ENCODE measurements at places on chromosomes 7 and 10. TPM values are rescaled to one million over a fixed set of nuclear protein-coding genes. Genes with fewer than 3 reads are reported as not detected.
A peak's percentile ranks its signal among the peaks of the same experiment; 100 is the strongest.

- no peak for DNase-seq
Observed at GRCh38 chr10:132297526-132297925, 10.2 kb downstream of the STK32C start.

GRCh38 chr7:92778972-92779371 lies 57.4 kb downstream of the CDK6 start:
- DNase-seq = no peak

Gene TMEM273
- 6.3 TPM for total RNA-seq

- no peak for DNase-seq
Observed at GRCh38 chr7:115975766-115976165, 54.8 kb downstream of the TFEC start.

DNA sequence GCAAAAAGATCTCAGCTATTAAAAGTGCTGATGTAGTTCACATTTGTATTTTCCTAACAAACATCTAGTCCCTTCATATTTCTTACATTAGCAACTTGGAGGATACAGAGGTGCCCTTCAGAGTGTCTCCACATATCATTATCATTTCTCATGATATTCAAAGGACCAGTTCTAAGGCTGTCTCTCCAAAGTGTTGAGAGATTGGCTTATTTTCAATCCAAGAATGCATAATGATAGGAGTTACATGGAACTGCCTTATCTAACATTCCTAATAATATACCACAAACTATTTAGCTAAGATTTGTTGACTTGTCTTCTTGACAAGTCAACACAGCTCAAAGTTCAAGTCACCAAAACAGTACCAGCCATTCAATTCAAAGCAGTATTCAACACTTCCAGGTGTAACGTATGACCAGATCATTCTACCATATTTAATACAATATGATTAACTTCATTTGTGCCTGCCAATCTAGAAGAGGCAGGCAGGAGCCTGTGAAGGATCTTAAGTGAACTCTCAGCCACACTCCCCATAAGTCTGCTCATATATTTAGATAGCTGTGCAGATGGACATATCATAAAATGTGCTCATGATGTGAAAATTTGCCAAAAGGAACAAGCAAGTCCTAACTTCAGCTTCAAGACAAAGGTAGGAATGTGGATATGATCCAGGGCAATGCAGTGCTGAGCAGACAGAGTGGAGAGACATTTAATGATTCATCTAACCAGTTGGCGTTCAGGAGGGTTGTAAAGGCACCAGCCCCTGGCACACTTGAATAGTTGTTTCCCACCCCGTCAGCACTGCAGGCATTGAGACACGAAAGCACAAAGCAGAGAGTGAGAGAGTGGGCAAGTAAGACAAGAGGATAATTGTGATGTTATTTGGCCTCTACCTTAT lies 108.3 kb downstream of the MTERF1 start:
- no peak for DNase-seq

- DNase-seq = no peak
Observed at GRCh38 chr10:104049504-104050250, 36.0 kb downstream of the COL17A1 start.

DNA sequence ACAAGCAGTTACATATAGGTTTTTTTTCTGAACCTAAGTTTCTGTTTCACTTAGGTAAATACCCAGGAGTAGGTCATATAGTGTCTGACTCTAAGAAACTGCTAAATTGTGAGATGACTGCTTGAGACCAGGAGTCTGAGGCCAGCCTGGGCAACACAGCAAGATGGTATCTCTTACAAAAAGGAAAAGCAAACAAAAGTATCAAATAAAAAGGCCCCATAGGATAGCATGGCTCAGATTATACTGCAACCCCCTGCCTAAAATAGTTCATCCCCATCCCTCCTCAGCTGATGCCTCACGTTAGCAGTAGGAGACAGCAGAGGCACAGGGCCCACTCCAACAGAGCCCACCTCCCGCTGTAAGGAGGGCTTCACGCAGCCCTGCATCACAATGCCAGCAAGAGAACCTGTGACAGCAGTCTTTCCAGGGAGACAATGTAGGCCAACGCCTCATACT lies 90.3 kb downstream of the SRPK2 start:
- no peak for DNase-seq

DNA sequence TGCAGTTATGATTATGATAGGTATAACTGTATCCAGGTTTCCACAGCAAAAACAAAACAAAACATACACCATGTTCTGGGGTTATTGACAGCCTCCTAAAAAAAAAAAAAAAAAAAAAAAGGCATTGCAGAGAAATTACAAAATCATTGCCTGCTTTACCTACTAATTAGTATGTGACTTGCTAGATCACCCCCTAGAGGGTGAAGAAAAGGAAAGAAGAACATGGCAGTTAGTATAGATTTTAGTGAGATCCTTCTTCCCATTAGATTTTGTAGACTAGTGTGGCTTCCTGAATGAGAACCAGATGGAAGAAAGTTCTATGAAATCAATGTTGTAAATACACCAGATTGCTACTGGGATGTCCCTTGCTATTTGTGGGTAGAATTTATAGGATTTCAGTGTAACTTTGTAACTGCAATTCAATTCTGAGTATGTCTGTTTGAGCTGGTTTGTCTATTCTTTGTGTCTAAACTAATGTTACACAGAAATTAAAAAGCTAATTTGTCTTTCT lies 24.0 kb upstream of the AGBL3 start:
- DNase-seq = no peak

Gene AS3MT
- 4.4 TPM for total RNA-seq

Gene SUN3
- total RNA-seq = not detected

Gene TRIM4
- total RNA-seq = 36.0 TPM

DNA sequence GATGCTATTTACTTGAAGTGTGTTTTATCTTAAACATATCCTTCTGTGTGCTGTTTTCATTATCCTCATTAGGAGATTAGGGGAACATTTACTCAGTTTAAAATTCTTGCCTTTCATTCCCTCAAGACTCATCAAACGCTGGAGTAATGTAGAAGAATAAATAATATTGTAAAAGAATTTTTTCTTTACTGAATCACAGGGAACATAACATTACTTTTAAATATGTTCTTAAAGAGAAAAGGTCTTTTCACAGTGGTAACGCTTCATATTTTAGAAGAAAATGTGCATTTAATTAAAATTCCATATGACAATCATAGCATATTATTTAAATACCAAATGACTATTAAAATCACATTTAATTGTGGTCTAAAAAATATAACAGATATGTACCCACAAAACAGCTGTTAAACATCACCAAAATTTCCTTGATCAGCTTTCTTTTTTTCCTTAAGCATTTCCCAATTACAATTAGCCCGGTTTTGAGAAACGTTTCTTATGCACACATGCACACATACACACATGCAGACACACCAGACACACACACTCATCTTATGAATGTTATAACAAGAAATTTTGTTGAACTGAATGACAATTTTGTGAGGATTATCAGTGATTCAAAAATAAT lies 102.0 kb upstream of the GLI3 start:
- no peak for DNase-seq

Gene TMEM270
- not detected for total RNA-seq

Gene ZNF425
- 5.0 TPM for total RNA-seq

Gene RAPGEF5
- total RNA-seq = 1.1 TPM

DNA sequence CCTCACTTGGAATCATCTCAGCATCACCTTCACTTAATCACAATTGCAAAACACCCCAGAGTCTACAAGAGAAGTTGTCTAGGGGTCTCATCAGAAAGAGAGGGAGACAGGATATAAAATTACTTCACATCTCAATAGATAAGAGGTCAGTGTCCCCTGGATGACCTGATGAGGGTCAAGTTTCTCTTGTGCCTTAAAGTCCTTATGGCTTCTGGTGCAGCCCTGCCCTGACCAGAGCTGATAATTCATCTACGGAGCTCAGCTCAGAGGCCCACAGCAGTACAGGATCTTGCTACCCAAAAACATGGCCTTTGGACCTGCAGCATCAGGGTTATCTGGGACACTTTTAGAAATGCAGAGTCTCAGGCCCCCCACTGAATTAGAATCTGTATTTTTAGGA lies 111.1 kb upstream of the GLI3 start:
- no peak for DNase-seq

Gene PTF1A
- total RNA-seq = not detected

DNA sequence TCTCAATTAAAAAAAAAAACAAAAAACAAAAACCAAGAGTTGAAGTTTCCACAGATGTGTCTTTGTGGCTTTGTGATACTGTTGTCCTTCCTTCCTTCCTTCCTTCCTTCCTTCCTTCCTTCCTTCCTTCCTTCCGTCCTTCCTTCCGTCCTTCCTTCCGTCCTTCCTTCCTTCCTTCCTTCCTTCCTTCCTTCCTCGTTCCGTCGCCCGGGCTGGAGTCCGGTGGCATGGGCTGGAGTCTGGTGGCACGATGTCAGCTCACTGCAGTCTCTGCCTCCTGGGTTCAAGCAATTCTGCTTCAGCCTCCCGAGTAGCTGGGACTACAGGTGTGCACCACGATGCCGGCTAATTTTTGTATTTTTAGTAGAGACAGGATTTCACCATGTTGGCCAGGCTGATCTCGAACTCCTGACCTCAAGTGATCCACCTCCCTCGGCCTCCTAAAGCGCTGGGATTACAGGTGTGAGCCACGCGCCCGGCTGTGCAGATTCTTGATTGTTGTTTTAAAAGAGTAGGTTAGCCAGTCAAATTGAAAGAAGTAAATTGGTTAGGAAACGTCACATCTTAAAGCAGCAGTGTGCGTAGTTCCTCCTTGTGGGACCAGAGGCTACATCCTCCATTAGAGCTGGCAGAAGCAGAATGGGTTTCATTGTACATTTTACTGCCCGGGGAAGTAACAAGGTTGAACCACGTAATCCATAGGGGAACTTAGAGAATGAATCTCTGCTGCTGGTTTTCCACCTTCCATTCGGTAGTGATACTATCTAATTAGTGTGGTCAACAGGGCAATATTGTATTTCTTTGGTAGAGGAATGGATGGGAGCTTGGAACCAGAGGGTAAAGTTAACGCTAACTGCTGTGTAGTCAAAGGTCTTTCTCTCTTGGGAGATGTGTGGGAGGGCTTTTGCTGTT lies 20.6 kb downstream of the DNAJB6 start:
- DNase-seq = no peak

- no peak for DNase-seq
Observed at GRCh38 chr7:78662939-78663338, 790.5 kb downstream of the MAGI2 start.

DNA sequence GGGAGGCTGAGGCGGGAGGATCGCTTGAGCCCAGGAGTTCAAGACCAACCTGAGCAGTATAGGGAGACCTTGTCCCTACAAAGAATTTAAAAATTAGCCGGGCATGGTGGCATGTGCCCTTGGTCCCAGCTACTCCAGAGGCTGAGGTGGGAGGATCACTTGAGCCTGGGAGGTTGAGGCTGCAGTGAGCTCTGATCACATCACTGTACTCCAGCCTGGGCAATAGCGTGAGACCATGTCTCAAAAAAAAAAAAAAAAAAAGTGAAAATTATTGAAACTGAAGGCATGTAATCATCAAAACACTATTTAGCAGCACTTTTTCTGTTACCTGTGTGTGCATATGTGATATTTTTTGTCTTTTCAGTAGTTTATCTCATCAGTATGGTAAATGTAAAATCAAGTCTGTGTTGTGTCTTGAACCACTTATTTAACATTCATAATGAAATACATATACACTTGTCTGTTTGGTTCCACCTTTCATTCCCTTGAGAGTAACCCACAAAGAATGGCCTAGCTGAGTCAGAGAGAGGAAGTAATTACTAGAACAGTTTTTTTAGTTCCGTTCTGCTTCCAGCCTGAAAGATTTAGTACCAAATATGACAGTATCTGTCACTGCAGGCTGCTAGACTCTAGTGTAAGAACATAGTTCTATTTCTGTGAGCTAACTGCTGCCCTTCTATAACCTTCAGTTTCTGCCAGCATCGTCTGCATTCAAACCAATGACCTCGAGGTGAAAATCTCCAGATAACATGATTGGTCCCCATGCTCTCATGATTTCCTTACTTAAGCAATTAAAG lies 68.6 kb downstream of the MMRN2 start:
- DNase-seq = peak; percentile 19

DNA sequence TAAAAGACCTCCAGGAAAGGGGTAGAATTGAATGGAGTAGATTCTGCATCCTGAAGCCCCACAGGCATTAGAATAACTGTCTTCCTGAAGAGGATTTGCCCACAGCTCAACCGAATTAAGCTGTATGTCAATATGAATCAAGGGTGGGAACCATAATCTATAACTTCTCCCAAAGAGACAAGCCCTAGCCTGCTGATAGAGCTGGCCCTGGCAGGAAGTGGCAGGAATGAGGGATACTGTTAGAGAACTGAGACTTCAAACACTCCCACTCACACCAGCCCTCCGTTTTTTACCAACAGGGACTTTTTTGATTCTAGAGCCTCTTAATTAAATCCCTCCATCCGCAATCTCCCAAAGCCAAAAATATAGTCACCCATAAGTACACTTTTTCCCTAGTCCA lies 12.2 kb upstream of the DUSP5 start:
- no peak for DNase-seq

Gene CUZD1
- 1.4 TPM for total RNA-seq

Gene TMEM225B
- not detected for total RNA-seq

- no peak for DNase-seq
Observed at GRCh38 chr7:102211590-102212550, 74.8 kb upstream of the SH2B2 start.

Gene CYP3A5
- not detected for total RNA-seq

Gene KIAA1217
- 18.9 TPM for total RNA-seq

DNA sequence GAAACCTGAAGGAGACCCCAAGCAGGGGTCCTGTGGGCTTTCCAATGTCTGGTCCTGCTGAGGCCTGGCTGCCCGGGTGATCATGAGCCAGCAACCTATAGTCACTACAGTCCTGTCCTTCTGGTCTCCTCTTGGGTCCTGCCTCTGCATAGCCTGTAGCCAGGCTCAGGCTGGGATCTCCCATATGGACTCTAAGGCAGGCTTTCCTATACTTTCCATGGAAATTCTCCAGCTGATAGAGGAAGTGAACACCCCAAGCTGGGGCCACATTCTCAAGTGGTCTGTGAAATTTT lies 26.4 kb downstream of the ANXA8 start:
- no peak for DNase-seq

- DNase-seq = peak; percentile 43
Observed at GRCh38 chr7:38335492-38336147, 62.2 kb upstream of the TARP start.

- DNase-seq = no peak
Observed at GRCh38 chr10:72083790-72084459, 4.4 kb downstream of the SPOCK2 start.

Gene AGR3
- total RNA-seq = not detected

DNA sequence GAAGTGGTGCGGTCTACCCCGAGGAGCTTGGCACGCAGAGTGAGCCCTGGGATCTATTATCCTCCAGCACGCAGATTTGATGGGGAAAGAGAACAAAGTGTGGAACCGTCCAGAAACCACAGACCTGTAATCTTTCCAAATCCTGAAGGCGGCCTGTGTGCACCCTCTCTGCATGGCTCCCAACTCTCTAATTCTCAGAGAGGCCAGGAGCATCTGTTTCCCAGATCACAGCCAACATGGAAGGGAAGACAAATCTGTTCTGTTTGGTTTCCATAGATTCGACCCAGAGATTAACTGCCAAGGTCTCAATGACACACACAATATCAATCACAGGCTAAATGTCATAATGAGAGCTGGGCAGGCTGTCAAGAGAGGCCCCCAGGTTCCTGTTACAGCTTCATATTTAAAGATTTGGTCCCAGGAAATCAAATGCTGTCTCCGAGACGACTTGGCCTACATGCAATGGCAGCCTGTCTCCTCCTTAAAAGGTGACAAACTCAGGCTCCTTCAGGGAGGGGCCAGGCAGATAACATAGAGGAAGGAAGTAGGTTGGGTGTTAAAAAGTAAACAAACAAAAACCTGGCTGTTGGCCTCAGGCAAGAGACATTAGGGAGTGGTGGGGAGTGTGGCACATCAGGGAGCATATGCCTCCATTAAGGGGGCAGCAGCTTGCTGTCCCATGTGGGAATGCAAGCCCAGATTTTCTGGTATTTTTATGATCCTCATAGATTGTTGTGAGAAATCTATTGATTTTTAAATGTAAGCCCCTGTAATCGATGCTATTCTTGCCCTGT lies 48.8 kb upstream of the SAMD8 start:
- DNase-seq = no peak
